Left renal cortex interstitium (tissue), 4 donors: ENCODE measurements at places on chromosomes 13 and 19.

GRCh38 chr19:12973236-12973635 lies 3.9 kb downstream of the DAND5 start:
- DNase-seq: no peak

DNA sequence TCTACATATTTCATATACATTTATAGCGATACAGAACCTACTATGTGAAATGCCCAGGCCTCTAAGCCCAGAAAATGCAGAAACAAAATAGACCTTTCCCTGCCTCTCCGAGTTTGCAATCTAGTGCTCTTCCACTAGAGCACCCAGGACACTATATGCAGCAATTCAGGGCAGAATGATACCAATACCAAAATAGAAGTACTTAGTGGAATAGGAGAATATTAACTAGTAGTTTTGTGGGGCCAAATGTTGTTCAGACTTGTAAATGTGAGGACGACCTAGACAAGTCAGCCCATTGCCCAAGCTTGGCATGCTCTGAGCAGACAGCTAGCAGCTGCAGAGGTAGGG lies 35.8 kb upstream of the FLT1 start:
- DNase-seq: no peak

DNA sequence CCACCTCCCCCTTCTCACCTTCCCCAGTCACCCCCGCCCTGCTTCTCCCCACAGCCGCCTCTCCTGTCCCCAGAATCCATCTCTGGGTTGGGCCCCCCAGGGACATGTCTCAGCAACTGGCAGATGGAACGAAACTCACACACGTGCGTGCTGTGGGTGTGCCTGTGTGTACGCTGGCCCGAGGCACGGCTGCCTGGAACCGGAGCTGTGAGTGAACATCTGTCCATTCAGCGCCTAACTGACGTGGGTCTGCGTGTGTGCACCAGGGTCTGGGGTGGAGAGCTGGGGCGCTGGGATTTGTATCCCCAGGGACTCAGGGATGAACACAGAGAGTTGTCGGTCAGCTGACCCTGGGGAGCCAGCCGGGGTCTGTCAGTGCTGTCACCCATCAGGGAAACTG lies 752 bp upstream of the HAS1 start:
- DNase-seq: no peak

DNA sequence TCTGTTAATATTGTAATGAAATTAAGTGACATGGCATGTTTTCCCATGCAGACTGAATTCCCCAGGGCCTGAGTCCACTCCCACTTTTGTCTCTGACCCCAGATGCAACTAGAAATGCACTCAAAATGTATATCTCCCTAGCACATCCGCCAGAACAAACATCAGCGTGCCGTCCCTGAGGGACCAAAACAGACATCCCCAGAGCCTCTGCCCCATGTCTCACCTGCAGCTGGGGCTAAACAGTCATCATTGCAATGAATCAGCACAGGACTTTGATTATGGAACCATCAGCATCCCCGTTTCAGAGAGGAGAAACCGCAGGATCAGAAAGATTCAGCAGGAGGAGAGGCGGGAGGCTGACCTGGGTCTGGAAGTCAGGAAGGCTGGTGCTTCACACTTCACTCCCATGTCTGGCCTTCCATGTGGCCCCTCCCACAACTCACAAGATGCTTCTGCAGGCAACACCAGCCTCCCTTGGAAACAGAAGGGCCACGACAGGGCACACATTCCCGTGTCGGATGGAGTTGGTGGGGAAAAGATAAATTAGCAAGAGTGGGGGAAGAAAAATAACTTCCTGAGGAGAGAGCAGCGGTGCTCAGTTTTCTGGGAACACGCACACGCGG lies 130.6 kb upstream of the VSTM2B start:
- DNase-seq: no peak

- DNase-seq: no peak
Observed at GRCh38 chr19:40229484-40229883, 3.0 kb upstream of the CCNP start.
